ENCODE measurements at places on chromosomes 16 and 17.

DNA sequence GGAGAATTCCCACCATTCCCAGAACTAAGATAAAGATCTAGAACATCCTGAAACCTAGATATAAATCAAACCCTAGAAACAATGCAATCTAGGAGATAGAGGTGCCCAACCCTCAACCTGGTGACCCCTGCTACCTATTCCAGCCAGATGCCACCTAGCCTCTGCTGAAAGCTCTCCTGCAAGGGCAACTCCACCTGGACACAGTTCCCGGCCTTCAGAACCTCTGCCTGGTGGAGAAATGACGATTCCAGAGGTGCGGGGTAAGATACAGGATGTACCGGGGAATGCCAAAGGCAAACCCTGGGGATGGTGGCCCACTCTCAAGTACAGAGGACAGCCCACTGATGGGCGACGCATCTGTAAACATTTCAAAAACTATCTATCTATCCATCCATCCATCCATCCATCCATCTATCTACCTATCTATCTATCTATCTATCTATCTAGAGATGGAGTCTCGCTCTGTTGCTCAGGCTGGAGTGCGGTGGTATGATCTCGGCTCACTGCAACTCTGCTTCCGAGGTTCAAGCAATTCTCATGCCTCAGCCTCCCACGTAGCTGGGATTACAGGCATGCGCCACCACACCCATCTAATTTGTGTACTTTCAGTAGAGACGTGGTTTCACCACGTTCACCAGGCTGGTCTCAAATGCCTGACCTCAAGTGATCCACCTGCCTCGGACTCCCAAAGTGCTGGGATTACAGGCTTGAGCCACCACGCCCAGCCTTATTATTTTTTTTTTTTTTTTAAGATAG, 19.0 kb downstream of the MEAK7 start:
- no peak for DNase-seq

DNA sequence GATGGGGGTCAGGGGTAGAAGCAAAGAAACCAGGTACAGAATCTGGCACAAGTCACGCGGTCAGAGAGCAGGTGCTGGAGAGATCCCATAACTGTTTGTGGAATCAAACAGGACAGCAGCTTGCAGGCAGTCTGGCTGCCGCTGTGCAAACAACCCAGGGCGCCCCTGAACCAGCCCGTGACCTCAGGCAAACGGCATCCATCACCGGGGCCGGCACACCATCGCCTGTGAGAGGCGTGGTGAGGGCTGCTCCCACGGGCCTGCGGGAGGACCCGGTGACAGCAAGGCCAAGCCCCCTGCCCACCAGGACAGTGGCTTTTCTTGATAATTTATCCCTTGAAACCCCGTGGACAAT, 47.9 kb downstream of the CBFA2T3 start:
- no peak for DNase-seq

DNA sequence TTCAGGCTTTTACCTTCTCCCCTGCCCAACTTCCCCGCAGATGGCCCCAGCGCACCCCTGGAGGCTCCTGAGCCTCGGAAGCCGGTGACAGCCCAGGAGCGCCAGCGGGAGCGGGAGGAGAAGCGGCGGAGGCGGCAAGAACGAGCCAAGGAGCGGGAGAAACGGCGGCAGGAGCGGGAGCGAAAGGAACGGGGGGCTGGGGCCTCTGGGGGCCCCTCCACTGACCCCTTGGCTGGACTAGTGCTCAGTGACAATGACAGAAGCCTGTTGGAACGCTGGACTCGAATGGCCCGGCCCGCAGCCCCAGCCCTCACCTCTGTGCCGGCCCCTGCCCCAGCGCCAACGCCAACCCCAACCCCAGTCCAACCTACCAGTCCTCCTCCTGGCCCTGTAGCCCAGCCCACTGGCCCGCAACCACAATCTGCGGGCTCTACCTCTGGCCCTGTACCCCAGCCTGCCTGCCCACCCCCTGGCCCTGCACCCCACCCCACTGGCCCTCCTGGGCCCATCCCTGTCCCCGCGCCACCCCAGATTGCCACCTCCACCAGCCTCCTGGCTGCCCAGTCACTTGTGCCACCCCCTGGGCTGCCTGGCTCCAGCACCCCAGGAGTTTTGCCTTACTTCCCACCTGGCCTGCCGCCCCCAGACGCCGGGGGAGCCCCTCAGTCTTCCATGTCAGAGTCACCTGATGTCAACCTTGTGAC, 3.6 kb downstream of the MAPK7 start:
- no peak for DNase-seq

DNA sequence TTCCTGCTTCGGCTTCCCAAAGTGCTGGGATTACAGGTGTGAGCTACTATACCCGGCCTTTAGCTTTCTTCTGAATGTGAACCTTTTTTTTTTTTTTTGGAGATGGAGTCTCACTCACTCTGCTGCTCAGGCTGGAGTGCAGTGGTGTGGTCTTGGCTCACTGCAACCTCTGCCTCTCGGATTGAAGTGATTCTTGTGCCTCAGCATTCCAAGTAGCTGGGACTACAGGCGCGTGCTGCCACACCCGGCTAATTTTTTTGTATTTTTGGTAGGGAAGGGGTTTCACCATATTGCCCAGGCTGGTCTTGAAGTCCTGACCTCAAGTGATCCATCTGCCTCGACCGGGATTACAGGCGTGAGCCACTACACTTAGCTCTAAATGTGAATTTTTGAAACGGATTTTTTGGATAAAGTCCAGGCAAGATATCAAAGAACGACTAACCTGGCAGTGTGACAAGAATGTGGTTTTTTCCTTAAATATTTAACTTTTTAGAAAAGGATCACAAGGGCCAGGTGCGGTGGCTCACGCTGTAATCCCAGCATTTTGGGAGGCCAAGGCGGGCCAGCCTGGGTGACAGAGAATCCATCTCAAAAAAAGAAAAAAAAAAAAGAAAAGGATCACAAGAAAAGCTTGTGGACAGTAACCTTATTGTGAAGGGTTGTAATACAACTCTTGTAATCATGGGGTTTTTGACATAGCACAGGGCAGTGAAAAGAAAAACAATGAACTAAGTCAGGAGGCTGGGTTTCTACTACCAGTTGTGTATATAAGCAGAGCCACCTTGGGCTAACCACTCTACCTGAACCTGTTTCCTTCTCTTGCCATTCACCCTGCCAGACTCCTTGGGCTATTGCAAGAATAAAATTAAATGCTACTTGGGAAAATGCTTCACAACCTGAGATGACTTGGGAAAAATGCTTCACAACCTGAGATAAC, 6.2 kb downstream of the BRCA1 start:
- no peak for DNase-seq

DNA sequence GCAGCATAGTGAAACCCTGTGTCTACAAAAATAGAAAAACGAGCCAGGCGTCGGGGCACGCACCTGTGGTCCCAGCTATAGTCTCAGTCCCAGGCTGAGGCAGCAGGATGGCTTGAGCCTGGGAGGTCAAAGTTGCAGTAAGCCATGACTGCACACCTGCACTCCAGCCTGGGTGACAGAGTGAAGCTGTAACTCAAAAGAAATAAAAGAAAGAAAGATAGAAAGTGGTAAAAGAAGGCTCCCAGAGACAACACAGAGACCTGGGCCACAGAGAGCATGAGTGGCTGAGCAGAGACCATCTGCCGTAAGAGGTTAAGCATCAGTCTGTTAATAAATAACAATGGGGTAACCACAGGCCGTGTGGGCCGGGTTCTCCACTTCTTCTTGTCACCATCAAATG, 15.3 kb upstream of the HEXD start:
- DNase-seq: no peak

DNA sequence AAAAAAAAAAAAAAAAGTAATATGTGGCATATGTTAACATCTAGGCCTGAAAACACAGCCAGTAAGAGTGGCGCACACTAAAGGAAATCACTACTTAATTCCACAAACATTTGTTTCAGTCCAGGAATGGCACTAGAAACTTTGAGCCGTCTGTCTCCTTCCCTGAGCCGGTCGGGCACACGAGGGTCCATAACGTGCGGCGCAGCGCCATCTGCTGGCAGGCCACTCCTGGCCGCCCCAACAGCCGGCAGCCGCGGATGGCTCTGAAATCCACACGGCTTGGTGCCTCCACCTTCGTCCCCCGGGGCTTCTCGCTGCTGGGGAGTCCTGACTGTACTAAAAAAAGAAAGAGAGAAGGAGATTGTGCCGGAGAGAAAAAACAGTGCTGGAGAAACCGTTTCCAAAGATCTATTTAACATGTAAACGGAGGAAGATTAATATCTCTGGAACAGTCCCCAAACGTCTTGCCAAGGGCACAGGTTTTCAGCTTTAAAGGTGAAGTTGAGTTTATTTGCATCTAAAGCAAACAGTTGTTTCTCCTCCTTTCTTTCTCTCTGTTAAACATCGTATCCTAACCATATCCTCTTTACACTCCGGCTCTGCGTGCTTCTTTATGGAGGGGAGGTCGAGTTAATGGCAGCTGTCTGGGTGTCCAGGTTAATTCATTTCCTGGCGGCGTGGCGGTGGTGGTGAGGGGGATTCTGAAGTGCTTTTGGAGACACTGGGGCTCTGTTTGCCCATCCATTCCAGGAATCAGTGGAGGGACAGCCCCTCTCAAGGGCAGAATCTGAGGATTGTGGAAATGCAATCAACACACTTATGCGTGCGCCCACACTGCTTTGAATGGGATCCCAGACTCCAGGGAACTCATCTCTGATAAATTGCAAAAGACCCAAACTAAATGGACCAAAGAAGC, 611.3 kb upstream of the SALL1 start:
- DNase-seq: no peak

GRCh38 chr16:51154271-51155171, 3.5 kb upstream of the SALL1 start:
- no peak for DNase-seq

- DNase-seq: no peak
Observed at GRCh38 chr17:4219241-4219640, 44.5 kb downstream of the ANKFY1 start.

DNA sequence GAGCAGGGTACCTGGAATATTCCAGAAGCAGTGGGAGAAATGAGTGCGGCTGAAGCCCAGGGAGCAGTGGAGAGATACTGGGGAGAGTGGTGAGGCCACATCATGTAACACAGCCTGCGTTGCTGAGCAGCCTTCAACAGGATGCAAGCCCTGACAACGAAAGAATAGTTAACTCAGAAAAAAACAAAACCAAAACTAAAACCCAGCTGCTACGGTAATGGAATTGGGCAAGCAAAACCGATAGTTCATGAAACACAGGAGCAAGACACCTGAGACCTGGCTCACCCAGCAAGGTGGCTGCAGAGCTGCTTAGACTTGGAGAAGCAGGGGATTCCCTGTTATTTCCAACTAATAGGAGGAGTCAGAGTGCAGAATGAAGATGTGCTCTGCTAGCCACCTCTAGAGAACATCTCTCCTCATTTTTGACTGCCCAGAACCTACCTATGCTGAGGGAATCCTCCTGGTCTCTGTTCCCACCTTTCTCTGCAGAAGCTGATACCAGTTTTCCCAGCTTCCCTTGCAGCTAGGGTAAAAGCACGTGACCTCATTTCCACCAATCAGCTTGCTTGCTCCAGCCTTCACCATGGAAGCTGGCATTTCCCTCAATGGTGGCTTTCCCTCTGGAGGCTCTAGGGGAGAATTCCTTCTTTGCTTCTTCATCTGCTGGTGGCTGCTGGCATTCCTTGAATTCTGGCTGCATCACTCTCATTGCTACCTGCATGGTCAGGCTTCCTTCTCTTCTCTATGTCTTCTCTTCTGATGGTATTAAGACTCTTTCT, 59.4 kb upstream of the XYLT1 start:
- DNase-seq: no peak

DNA sequence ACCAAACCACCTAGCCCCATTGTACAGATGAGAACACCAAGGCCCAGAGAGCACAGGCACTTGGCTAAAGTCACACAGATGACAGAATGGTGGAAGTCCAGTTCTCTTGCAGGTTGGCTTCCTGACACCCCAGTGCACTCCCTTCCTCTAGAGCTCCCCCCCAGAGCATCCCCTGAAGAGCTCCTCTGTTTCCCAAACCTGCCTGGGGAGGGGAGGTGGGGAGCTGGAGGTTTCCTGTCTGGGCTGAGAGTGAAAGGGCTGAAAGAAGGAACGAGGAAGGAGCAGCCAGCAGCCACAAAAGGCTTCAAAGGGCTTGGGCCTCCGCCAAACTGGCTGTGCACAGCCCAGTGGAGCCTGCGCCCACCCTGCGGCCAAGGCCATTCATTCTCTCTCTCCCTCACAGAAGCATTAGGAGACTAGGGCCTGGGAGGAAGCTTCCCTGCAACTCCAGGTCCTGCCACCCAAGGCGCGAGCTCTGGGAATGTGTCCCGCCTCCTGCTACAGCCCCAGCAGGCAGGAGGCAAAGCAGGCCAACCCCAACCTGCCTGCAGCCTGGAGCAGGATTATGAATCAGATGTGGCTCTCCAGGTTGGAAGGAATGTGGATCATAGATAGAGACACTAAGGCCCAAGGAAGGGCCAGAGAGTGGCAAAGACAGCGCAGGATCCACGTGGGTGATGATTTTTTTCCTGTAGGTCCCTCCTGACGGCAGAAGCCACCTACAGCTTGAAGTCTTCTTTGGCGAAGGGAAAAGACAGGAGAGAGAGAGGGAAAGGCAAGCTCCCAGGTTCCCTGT, 913 bp downstream of the SLC13A5 start:
- DNase-seq: no peak

- DNase-seq: no peak
Observed at GRCh38 chr17:15048933-15049794, 216.0 kb downstream of the PMP22 start.

GRCh38 chr16:1351582-1352362, at the start of the genes GNPTG and TSR3:
GNPTG (plus strand) TSS chr16:1351931; CDS start chr16:1351966, 35 bp downstream.
TSR3 (minus strand) TSS chr16:1351878; CDS start chr16:1351804, 74 bp downstream.
- no peak for DNase-seq

DNA sequence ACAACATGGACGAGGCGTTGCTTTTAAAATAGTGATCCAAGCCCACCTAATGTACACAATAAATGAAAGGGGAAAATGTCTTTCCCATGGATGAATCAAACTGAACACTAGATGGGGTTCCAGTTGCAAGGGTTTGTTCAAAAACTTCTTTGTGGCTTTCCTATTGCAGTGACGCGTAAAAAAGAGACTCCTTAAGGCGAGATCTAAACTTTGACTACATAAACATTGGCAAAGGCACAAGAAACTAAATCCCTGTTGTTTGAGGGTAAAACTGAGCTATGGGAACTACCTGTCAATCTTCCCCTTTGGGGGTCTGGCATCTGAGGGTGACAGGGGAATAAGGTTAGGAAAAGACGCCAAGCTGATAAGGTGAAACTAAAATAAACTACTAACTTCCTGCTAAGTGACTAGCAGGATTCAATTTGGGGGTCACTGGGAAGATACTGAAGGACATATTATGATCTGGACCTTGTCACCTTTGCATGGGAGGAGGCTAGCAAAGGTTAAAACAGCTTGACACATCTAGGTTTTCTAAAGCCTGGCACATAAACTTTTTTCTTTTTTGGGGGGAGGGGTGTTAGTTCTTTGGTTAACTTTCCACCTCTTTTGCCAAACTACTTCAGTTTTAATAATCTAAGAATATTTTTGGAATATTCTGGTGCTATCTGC, 4.7 kb downstream of the SALL1 start:
- no peak for DNase-seq

GRCh38 chr16:27229891-27230470, 26.7 kb downstream of the KDM8 start:
- DNase-seq: no peak

GRCh38 chr17:5588584-5588983, 4.3 kb upstream of the NLRP1 start:
- no peak for DNase-seq

GRCh38 chr17:72900654-72900971, 191.9 kb downstream of the SLC39A11 start:
- no peak for DNase-seq
